ENCODE measurements at places on chromosomes 7 and 10. TPM values are rescaled to one million over a fixed set of nuclear protein-coding genes. Genes with fewer than 3 reads are reported as not detected.

- no peaks in the 10 kb centered on the region for H3K36me3 ChIP-seq
- no peak overlapping the region for H3K27ac ChIP-seq
- H3K27me3 ChIP-seq: no peaks in the 10 kb centered on the region
- no peak overlapping the region for H3K4me3 ChIP-seq
- DNase-seq: no peak
Measured at GRCh38 chr7:98085674-98086073, 21.0 kb upstream of the LMTK2 start.

DNA sequence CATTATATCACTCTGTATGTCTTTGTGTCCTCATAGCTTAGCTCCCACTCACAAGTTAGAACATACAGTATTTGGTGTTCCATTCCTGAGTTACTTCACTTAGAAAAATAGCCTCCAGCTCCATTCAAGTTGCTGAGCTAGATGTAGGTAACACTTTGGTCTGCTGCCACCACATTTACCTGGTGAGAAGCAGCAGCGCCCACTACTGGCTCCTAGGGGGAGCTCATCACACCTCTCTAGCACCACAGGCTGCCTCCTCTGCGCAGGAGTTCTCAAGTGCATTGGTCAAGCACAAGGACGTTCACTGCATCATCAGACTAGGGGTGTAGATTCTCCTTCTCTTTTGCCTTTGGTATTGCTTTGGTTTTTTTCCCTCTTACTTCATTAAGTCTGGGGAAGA lies 530.9 kb upstream of the AUTS2 start:
- H3K4me1 ChIP-seq: no peaks in the 10 kb centered on the region
- no peak overlapping the region for H3K27ac ChIP-seq
- peaks cover 6% of the 10 kb centered on the region for H3K36me3 ChIP-seq
- no peak overlapping the region for H3K4me3 ChIP-seq
- peak; percentile 78 for DNase-seq
- no peaks in the 10 kb centered on the region for H3K27me3 ChIP-seq

DNA sequence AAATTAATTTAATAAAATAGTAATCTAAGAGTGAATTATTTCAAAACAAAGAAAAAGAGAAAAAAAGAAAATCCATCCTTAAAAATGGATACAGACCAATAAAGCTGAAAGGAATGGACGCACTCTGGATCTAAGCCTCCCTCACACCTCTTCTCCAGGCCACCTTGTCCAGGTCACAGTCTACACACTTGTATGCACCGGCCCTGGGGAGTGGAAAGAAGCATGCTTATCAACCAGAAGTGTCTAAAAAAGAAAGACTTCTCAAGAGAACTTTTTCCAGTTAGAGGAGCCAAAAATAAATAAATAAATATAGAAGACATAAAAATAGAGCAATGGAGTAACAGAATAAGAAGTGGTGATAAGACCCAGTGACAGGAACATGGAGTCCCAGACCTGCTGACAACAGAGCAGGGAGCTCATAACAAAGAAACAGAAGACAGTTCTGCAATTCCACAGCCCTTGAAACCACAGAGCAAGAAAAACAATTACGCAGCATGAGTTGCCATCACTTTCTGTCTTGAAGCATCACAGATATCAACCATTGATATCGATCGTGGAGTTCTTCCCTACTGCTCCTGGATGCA lies 311.7 kb upstream of the NFE2L3 start:
- no peaks in the 10 kb centered on the region for H3K27me3 ChIP-seq
- no peaks in the 10 kb centered on the region for H3K36me3 ChIP-seq
- no peaks in the 10 kb centered on the region for H3K4me1 ChIP-seq
- no peak overlapping the region for H3K4me3 ChIP-seq
- DNase-seq: no peak
- H3K27ac ChIP-seq: no peak overlapping the region

DNA sequence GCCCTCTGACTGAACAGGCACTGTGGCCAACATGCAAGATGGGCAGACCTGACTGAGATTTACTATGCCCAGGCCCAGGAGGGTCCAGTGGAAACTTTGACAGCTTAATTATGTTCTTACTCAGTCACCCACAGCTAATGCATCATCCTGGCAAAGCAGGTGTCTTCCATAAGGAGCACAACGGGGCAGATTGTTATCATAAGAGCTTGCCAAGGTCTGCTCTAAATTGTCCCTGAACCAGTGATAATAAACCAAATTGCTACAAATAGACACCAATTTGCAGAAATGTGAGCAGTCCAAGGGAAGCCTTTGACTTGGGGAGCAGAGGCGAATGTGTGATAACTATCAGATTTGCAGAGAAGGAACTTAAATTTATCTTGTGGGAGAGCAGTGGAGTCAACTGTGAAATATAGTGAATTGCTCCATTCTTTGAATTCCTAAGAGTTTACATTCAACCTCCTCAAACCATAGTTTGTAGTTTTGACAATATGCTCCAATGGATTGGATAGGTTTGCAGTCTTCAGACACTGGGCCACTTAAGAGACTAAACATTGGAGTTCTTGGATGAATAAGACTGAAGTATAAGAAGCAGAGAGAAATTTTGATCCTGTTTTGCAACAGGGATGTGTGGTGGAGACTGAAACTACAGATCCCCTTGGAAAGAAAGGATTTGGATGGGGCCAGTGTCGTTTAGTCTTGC lies 494.7 kb downstream of the CCSER2 start:
- H3K36me3 ChIP-seq: no peaks in the 10 kb centered on the region
- no peak overlapping the region for H3K4me3 ChIP-seq
- no peaks in the 10 kb centered on the region for H3K4me1 ChIP-seq
- H3K27me3 ChIP-seq: no peaks in the 10 kb centered on the region
- H3K27ac ChIP-seq: no peak overlapping the region
- no peak for DNase-seq

DNA sequence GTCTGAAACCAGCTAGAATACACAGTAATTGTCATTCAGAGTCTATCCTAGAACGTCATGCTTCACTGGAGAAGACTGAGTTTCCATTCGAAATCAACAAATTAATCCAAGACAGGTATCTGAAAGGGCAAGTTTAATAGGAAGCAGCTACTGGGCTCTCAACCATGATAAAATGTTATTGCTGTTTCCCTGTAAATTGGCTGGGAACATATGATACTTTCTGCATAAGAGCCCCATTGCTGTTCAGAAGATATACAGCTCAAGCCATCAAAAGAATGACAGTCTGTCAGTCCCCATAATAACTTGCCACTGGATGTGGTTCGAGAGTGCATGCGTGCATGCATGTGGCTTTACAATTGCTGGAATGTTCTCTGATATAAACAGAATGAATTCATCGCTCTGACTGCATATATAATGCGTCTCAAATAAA lies 129.0 kb downstream of the HIBADH start:
- no peak overlapping the region for H3K27ac ChIP-seq
- peaks cover 14% of the 10 kb centered on the region for H3K36me3 ChIP-seq
- no peak overlapping the region for H3K4me3 ChIP-seq

DNA sequence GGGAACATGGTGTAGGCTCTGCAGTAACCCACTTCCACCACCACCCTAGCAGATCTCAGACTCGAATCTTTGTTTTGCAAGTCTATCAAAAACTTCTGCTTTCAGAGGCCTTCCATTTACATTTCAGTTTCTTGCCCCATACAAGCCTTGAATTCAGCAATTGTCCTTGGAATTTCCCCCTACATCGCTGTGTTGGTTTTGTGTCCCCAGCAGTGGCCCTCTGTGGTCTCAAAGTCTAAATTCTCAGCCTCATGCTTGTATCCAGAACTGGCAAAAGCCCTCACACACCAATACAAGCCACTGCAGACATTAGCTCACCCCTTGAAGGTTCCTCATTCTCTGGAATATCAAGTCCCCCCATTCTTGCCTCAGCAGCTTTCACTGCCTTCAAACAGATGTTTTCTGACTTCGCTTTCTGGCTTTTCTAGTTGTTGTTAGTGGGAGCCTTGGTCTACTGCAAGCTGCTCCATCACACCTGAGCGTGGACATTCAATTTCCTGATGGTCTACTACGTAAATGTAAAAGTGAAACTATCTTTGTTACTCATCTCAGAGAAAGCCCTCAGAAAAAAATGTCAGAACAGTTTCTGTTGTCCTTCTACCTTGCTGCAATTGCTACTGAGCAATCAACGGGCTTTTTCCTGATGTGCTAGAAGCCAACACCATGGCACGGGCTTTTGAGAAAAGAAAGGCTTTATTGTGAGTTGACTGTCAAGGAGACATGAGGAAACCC lies 1.8 kb upstream of the NUB1 start:
- no peaks in the 10 kb centered on the region for H3K4me1 ChIP-seq
- H3K36me3 ChIP-seq: no peaks in the 10 kb centered on the region
- DNase-seq: no peak
- H3K27me3 ChIP-seq: peaks cover 2% of the 10 kb centered on the region

GRCh38 chr10:70604106-70604505 lies 1.6 kb upstream of the PRF1 start:
- no peaks in the 10 kb centered on the region for H3K27me3 ChIP-seq
- H3K4me3 ChIP-seq: no peak overlapping the region
- no peaks in the 10 kb centered on the region for H3K4me1 ChIP-seq
- no peaks in the 10 kb centered on the region for H3K36me3 ChIP-seq

DNA sequence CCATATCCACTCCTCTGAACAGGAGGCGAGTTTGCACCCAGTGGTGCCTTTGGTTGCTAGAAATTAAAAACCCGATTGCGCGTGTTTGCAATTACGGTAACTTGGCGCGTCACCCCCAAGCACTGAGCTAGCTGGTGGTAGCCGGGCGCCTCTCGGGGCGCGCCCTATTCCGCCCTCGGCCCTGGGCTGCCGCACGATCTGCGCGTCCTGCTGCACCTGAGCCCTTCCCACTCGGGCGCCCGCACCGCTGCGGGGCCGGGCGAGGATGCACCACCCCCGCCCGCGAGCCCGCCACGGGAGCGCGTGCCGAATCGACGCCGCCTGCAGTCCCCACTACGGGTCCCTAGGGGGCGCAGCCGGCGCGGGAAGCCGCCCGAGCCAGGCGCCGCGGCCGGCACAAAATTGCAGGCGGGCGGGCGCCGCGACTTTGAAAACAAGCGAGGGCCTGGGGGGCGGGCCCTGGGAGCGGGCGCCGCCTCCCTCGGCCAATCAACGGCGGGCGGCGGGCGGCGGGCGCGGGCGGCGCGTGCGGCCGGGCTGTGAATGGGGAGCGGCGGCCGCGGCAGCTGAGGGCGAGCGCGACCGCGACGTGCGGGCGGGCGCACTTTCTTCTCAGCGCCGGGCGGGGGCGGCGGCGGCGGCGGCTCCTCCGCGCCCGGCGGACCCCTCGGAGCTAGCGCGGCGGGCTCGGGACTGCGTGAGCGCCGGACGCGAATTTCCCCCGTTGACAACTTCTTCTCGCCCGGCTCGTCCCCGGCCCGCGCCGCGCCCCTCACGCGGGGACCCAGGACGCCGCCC lies at the start of gene SDK1:
SDK1 (plus strand) TSS at position 602 of the 798 bp plus-strand sequence. CDS start 335 bp downstream, outside the sequence.
- no peaks in the 10 kb centered on the region for H3K27me3 ChIP-seq
- peaks cover 6% of the 10 kb centered on the region for H3K4me1 ChIP-seq
- H3K27ac ChIP-seq: no peak within 1 kb of the TSS
- peak within 1 kb of the TSS; percentile 78 for H3K4me3 ChIP-seq
- no peaks in the 10 kb centered on the region for H3K36me3 ChIP-seq
- peak; percentile 90 for DNase-seq

GRCh38 chr7:99944497-99945070 lies 15.2 kb upstream of the GJC3 start:
- H3K27ac ChIP-seq: peak overlapping the region; percentile 100
- no peaks in the 10 kb centered on the region for H3K27me3 ChIP-seq
- H3K4me1 ChIP-seq: peaks cover 11% of the 10 kb centered on the region

DNA sequence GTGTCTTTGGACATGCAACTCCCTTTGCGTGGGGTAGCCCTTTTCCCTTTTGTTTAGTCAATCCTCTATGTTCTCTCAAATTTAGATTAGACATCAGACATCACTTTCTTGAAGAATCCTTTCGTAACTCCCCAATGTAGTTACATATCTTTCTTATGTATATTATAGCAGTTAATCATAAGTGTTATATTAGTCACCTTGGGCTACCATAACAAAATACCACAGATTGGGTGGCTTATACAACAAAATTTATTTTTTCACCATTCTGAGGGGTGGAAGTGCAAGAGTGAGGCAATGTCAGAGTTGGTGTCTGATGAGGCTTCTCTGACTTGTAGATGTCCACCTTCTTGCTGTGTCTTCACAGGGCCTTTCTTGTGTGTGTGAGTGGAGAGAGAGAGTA lies 105.7 kb downstream of the PHTF2 start:
- no peak overlapping the region for H3K27ac ChIP-seq
- no peak overlapping the region for H3K4me3 ChIP-seq
- no peaks in the 10 kb centered on the region for H3K36me3 ChIP-seq

- H3K27ac ChIP-seq: no peak overlapping the region
- H3K4me1 ChIP-seq: no peaks in the 10 kb centered on the region
- H3K4me3 ChIP-seq: no peak overlapping the region
- no peaks in the 10 kb centered on the region for H3K27me3 ChIP-seq
- peaks cover 27% of the 10 kb centered on the region for H3K36me3 ChIP-seq
- DNase-seq: no peak
Measured at GRCh38 chr7:139595806-139596205, 72.3 kb downstream of the CLEC2L start.

The HOGA1 gene
- 0.79 TPM for total RNA-seq

Measured in H9 (cell line).